T-helper 2 cell (primary cell): ENCODE measurements at places on chromosomes 11 and 22.
A peak's percentile ranks its signal among the peaks of the same experiment; 100 is the strongest.

DNA sequence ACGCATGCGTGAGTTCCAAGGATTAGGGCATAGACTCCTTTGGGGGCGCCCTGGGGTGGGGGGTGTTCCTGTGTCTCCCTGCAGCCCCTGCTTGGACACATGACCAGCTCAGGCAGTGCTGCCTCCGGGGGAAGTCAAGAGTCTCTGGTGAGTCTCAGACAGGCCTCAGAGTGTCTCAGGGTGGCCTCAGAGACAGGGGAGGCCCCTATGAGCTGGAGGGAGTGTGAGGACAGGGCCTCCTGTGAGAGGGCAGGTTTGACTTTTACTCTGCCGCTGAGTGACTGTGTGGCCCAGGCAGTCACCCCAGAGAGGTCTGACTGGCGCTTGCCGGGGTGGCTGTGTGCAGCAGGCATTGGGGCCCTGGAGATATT lies 41.2 kb upstream of the KCNQ1OT1 start:
- no peak for DNase-seq

DNA sequence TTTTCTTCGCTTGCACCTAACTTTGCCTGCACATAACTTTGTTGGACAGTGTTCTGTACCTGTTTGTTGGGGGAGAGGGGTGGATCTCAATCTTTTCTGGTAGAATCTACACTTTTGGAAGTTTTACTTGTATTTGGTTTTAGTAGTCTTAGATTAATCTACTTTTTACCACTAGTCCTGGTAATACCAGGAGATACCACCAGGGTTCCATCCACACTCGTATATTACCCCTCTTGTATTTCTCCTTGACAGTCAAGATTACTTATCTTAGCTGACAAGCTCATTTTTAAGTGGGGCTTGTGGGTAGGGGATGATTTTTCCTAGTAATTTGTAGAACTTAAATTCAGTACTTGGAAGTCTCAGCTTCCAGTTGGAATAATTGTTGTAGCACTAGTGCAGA lies 37.3 kb upstream of the TECTA start:
- no peak for DNase-seq

GRCh38 chr11:118232659-118233058 lies 7.8 kb upstream of the JAML start:
- DNase-seq, result peak; percentile 46

- DNase-seq, result no peak
These were observed 92.3 kb downstream of the GAB2 start for GRCh38 chr11:78325274-78325781.

- DNase-seq, result no peak
These were observed 37.6 kb upstream of the RIC3 start for GRCh38 chr11:8206251-8207079.

DNA sequence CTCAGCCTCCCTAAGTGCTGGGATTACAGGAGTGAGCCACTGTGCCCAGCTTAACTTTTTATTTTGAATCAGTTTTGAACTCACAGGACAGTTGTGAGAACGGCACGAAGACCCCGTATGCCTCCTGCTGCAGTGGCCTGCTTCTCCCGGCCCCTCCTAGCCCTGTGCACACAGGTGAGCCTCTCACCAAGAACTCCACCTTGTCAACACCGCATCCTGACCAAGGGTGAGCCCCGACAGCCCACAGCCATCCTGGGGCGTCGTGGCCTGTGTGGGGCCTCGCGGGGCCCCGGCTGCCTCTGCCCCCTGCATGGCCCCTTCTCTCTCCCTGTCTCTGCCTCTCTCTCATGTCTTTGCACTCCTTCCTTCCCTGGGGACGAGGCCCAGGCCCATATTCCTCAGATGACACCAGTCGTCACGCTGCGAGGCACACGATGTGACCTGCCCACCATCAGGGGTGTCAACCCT lies 38.8 kb downstream of the GNB1L start:
- DNase-seq, result no peak

DNA sequence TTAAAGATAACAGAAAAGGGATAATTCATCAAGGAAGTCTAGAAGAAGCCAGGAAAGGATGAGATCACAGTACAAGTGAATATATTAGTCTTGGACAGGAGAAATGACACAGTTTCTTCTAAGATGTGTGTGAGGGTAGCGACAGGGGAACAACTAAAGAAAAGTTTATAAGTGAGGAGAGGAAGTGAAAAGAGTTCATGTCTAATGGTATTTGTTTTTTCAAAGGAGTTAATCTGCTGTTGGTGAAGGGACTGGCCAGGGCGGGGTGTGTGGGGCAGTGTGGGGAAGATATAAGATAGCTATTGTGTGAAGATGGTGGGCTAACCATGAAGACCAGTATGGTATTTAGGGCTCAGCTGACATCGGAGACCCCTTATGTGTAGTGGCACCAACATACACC lies 7.6 kb upstream of the PPFIBP2 start:
- DNase-seq, result no peak

GRCh38 chr11:70594031-70594430 lies 195.7 kb downstream of the CTTN start:
- DNase-seq, result no peak

- DNase-seq, result no peak
These were observed 78.6 kb downstream of the ME3 start for GRCh38 chr11:86593833-86594232.

GRCh38 chr11:93704237-93704636 lies 37.1 kb downstream of the TAF1D start:
- DNase-seq, result no peak

- no peak for DNase-seq
These were observed 1.4 kb upstream of the PRDM11 start for GRCh38 chr11:45145083-45145378.

GRCh38 chr11:117074119-117074518 lies 24.1 kb downstream of the SIK3 start:
- DNase-seq, result no peak

GRCh38 chr22:32830473-32830872 lies 29.0 kb downstream of the TIMP3 start:
- no peak for DNase-seq
